ENCODE measurements at places on chromosomes 16 and 17. TPM values are rescaled to one million over a fixed set of nuclear protein-coding genes. Genes with fewer than 3 reads are reported as not detected.
A peak's percentile ranks its signal among the peaks of the same experiment; 100 is the strongest.

Gene ASGR1
- 1.3 TPM for total RNA-seq

Gene TBC1D3H
- not detected for total RNA-seq

Gene TLCD1
- total RNA-seq = 3.6 TPM

Gene MEFV
- not detected for total RNA-seq

Gene PSMC3IP
- 5.6 TPM for total RNA-seq

Gene TPSG1
- total RNA-seq = not detected

Gene CCL4
- total RNA-seq = not detected

Gene G6PC1
- not detected for total RNA-seq

Gene NOXO1
- not detected for total RNA-seq

Gene EFCAB13
- 1.4 TPM for total RNA-seq

Gene RASL10B
- 3.6 TPM for total RNA-seq

Gene KRT25
- not detected for total RNA-seq

DNA sequence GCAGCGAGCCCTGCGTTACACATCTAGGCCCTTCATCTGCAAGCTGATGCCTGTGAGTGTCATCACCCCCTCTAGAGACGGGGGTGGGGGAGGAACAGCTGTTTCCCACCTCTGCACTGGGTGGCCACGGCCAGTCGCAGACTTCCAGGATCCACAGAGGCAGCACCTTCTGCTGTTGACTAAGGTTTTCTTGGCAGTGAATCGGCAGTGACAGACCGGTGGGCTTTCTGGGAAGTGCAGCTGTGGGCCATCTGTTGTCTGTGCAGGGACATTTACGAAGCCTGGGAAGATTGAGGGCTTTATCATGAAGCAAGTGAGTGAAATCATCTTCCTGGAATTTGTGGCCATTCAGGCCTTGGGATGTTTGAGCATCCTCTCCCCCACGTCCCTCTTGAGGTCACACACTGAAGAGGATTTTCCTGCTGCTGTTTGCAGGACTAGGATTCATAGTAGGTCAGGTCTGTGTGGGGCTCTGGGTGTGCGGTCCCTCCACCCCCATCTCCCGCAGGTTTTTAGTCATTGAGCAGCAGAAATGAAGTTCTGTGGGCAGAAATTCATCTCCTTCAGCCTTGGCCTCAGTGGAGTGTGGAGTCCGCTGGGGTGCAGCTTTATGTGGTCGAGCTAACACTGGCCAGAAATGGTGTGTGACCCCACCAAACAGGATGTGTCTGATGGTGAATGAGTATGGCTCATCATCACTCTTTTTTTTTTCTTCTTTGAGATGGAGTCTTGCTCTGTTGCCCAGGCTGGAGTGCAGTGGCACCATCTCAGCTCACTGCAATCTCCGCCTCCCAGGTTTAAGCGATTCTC is 12.0 kb downstream of the PGS1 start:
- DNase-seq = peak; percentile 100

DNA sequence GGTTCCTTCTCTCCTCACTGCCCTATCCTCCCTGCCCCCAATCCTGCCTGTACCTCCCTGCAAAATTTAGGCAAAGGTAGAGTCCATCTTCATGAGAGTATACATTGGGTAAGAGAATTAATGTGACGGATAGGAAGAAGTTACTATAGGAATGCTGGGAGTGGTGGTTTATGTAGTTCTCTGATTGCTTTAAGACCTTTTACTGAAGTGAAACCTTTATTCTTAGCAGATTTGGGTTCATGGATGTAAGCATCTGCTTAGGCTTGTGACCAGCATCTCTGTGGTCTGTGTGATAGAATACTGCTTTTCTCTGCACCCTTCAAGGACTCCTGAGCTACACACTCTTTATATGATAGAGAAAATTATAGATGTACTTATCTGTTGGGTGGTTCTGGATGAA is 127.3 kb downstream of the PRKCA start:
- DNase-seq = no peak

GRCh38 chr17:77254951-77255825 is 114.4 kb downstream of the SEC14L1 start:
- DNase-seq = peak; percentile 86

- DNase-seq = no peak
Measured at GRCh38 chr17:42975265-42975664, 4.6 kb downstream of the PTGES3L start.

GRCh38 chr16:13864689-13865088 is 55.3 kb upstream of the ERCC4 start:
- no peak for DNase-seq

- DNase-seq = no peak
Measured at GRCh38 chr16:609984-610383, 20.1 kb downstream of the RAB40C start.

DNA sequence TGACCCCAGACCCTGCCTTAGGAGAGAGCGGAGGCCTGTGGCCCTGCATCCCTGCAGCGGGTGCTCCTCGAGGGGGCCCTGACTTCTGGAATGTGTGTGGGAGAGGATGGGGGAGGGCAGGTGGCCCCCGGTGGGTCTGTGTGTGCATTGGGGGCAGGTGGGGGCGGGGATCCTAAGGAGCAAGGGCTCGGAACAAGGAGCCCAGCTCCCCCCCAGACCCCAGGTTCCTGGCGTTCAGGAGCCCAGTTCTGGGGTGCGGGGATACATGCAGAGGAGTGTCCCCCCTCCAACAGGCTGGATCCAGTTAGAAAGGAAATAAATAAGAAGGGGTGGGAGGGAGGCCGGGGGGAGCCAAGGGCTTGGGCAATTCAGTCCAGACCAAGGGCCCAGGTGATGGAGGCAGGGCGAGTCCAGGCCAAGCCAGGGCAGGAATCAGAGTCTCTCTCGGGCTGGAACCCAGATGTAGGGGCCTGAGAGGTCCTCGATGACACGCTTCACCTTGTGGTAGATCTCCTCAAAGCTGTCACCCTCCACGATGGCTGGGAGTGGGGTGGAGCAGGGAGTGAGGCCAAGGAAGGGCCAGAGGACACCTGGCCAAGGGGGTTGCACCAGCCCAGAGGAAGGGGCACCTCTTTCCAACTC is 11.2 kb upstream of the ASGR1 start:
- DNase-seq = no peak

DNA sequence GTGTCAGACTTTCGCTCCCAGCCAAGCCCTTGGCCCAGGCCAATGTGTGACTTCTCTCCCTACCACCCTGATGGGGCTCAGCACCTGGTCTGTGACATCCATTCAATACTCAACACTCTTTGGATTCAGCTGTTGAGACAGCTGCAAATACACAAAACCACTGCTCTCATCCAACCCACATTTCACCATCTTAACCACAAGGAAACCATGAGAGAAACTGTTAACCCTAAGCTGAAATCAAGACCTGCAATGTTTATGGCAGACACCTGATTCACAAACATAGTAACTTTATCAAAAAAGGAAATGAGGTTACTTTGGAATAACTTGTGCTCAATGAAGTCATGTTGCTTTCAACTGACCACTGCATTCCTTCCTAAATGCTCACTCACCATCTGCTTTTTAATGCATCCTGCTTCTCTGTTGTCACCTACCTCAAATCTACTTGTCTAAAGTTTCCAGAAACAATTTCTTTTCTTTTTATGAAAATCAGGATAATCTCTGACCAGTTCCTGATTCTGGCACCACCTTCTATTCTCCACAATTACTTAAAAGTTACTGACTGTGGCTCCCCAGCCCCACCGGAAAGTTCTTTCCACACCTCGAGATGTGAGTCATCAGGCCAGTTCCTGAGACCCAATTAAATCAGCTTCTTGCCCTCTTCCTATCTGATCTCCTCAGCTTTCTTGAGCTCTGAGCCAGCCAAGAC is 88.2 kb downstream of the NOG start:
- peak; percentile 98 for DNase-seq

DNA sequence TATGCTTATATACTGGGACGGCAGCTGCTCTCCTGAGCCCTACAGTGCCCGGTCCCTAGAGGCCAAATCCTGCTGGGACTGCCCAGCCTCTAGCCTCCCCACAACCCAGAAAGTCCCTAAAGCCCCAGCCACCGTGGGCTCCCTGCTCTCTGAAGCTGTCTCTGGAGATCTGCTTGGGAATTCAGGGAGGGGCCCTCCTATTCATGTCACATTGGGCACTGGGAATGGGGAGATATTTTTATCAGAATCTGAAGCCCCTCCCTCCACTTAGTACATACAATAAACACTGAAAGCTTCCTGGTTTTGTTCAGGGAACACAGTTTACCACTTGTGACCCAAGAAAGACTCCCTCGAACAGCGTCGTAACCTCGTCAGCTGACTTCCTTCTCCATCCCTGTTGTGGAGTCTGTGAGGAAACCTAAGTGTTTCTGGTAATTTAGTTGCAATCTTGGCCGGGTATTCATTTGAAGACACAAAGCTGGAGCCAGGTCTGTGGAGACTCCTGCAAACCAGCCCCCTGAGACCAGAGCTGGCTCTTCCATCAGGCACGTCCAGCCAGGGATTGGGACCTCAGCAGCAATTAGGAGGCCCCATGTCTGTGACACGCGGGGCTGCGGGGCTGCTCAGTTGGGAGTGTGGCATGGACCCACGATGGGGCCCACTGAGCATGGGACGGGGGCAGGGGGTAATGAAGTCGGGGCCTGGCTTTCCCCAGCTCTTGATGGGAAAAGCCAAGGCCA is 38.5 kb downstream of the PGS1 start:
- no peak for DNase-seq

DNA sequence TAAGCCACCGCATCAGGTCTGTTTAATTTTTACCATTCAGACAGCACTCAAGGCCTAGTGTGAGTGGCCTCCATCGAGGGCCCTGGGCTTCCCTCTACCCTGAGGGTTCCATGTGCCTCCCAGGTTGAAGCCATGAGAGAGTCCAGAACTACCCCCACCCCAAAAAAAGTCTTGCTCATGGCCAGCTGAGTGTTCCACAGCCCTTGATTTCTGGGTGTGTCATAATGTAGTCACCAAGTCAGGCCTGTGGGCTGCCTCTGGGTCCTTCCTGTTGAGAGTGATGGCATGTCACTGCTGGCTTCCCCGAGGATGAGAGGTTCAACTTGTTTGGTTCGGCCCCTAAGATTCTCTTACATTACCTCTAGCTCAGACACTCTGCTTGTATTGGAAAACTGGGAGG is 100.6 kb downstream of the PITPNC1 start:
- peak; percentile 80 for DNase-seq

GRCh38 chr16:79648826-79649225 is 48.3 kb upstream of the MAF start:
- no peak for DNase-seq

GRCh38 chr17:7041607-7042500 is 2.0 kb downstream of the SLC16A11 start:
- no peak for DNase-seq

GRCh38 chr16:649631-650030 is 466 bp downstream of the WDR90 start:
- DNase-seq = no peak

DNA sequence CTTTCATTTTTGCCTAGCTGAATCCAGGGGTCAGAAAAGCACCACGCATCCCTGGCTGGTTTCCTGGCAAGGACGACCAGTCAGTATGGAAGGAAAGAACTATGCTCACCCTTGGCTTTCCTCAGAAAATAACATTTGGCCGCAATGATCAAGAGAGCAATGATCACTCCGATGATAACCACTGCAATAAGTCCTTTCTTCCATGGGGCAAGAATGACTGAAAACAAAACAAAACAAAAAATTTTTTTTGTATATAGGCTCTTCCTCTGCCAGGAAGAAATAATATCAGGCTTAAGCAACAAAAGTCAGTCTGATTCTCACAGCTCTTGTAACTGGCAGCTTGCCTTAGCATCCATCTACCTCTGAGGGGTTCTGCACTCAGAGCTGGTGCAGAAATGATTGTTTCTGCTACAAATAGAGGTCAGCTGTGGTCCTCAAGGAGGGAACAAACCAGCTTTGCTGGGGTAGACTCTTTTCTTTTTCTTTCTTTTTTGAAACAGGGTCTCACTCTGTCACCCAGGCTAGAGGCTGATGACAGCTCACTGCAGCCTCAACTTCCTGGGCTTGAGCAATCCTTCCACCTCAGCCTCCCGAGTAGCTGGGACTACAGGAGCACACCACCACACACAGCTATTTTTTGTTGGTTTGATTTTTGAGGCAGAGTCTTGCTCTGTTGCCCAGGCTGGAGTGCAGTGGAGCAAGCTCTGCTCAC is 35.7 kb downstream of the PECAM1 start:
- peak; percentile 10 for DNase-seq

DNA sequence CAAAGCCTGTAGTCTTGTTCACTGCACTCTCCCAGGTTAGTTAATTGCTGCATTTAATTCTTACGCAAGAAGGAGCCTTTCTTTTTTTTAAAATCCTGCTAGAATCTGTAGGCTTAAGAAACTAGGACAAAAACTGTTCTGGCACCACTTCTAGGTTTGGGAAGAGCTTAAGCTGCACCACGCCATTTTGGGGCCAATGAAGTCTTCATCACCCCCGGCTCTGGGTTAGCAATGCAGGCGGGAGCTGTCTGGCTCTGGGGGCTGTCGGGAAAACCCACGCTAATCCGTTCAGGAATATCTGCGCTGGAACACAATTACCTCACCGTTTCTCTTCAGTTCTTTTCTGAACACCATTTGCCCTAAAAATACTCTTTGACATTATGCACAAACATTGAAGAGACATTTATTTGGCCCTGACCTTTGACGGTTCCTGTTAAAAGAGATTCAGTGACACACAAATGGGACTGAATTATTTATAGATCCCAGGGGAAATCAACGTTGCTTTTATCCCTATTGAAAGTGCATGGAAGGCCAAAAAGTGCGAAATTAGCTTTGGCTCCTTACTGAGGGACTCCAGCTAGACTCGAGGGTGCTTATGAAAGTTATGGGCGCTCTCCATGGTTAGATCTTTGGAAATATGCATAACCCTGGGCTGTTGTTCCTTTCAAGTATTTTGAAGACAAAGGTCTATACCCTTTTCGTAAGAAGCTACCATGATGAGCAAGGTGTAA is 249.2 kb downstream of the HAPSTR1 start:
- DNase-seq = no peak

- no peak for DNase-seq
Measured at GRCh38 chr16:74650966-74651567, 15.6 kb downstream of the RFWD3 start.
